ENCODE measurements at places on chromosomes 2 and 18.

DNA sequence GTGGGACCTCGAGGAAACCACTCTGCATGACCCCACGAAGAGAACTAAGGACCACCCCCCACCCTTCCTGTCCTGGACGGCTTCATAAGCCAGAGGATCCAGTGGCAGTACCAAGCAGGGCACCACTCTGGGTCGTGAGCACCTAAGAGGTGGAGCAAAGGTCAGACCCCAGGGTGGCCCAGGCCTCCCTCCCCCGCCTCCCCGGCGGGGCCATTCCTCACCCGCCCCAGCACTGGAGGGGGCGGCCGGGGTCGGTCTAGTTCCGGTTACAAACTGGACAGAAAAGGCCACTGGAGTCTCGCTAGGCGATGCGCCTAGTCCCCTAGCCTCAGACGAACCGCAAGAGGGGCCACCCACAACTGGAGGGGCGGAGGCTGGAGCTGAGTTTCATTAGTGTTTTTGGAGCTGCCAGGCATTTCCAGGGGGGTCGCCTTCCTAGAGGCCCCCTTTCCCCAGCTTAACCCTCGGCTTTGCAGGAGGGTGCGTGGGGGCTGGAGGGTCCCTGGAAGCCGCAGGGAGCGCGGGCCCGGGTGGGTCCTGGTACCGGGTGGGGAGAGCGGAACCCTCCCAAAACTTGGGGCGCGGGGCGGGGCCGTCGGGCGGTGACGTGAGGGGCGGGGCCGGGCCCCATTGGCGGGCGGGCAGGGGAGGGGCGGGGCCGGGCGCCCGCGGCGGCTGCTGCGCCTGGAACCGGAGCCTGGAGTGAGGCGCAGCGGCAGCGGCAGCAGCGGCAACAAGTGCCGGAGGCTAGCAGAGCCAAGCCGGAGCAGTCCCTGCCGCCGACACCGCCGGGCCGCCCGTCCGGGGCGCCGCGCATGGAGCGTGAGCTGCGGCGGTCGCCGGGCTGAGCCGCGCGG is at the start of gene B3GNT2:
Gene B3GNT2 (plus strand): TSS at position 695 of the 857 bp plus-strand sequence. CDS start 26,106 bp downstream, outside the sequence.
- peak; percentile 36 for DNase-seq

DNA sequence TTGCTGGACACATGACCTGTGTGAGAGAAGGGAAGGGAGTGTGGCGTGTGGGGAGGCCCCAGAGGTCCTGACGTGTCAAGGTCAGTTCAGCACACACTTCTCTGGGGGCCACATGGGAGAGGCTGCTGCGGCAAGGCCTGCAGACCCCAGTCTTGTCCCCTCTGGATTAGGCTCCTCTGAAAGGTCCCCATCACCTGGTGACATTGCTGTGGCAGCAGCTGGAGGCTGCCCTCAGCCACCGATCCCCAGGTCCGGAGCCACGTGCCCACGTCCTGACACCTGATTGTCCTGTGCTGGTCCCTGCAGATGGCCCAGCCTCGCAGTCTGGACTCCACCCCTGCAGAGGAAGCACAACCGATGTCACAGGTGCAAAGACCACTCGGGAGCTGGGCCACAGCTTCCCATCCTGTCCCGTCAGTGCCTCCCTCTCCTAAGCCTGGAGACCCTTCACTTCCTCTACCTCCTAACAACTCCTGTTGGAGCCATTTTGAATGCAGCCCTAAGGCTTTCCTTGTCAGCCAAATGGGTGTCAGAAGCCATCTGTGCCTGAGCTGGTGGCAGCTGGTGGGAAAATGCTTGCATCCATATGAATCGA is 12.7 kb downstream of the TMEM177 start:
- no peak for DNase-seq

GRCh38 chr18:45930963-45931362 is 36.2 kb downstream of the EPG5 start:
- no peak for DNase-seq

GRCh38 chr2:103991591-103991990 is 862.3 kb upstream of the POU3F3 start:
- peak; percentile 8 for DNase-seq

DNA sequence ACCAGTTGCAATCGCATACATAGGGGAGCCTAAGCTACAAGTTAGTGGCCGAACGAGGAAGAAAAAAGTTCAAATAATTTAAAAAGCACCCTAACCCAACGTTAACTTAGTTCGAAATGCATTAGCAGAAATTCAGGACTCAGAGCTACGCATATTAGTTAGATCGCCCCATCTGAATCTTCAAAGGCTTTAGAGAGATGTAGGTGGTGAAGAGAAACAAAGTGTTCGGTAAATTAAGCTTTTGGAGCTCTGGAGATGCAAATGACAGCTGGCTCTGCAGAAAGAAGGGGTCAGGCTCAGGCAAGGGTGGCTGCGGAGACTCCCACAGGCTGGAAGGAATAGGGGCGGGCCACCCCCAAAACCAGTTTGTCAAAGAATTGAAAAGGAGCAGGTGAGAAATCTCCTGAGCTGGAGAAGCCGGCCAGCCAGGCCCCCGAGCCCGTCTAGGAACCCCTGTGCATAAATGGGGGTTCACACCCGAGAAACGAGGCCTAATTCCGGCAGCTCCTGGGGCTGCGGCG is 621 bp downstream of the TXNL1 start:
- DNase-seq = no peak

GRCh38 chr2:152729844-152730243 is 11.4 kb downstream of the ARL6IP6 start:
- DNase-seq = no peak

DNA sequence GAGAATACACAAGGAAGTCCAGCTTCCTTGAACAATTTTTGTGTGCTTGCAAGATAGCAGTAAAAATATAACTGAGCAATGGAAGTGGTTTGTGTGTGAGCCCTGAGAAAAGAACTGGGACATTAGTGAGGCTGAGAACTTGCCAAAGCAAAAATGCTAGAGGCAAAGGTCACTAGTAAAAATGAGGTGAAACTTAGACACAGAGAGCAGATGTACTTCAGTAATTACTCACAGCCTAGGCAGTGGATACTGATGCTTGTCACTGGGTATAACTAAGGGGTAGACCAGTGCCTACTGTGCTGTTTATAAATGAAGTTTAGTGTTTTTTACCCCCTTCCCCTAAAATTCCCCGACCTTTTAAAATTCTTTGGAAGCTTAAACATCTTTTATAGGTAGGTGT is 450.1 kb downstream of the LPIN1 start:
- DNase-seq = no peak

DNA sequence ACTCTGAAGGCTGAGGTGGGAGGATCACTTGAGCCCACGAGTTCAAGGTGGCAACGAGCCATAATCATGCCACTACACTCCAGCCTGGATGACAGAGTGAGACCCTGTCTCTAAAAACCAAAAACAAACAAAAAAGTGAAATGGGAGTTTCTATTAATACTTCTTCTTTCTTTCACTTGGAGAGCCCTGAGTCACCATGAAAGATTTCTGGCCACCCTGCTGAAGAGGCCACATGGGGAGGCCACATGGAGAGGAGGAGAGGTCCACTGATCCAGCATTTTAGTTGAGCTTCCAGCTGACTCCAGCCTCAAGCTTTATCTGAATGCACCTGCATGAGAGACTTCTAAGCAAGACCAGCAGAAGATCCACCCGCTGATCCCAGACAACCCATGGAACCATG is 74.2 kb upstream of the LAPTM4A start:
- DNase-seq = no peak

DNA sequence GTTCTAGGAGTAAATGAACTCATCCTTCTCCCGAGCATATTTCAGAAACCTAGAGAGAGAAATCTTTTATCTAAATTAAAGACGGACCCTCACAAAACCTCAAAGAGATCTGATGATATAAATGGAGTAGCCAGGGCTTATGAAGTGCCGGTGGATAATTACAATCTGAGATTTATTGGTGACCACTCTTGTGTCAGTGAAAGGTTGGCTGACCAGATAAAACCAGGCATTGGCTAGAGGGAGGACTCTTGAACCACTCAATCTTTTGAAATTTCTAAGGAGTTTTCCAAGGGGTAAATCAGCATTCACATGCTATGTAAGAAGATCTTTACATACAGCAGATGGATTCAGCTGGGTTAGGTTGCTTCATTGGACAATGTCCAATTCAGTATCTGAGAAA is 227.3 kb upstream of the MMADHC start:
- no peak for DNase-seq

DNA sequence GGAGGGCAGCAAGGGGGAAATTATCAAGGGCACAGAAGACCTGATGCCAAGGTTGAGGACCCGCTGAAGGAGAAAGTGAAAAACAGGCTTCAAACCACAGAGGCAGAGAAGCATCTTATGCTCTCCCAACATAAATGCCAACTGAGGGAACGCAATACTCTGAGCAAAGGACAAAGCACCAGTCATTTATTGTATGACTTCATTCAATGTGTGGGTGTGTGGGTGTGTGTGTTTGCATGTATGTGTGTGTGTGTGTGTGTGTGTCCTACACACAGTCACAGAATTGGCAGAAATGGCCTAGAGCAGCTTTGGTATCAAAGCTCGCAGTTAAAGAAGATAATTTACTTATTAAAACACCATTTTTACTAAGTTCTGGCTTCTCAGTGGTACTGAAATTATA is 51.4 kb downstream of the UXS1 start:
- DNase-seq = no peak

- no peak for DNase-seq
Observed at GRCh38 chr18:63273222-63273927, 46.2 kb downstream of the BCL2 start.

GRCh38 chr2:161947836-161948235 is 126.2 kb downstream of the DPP4 start:
- DNase-seq = no peak

- DNase-seq = no peak
Observed at GRCh38 chr18:68499141-68499540, 215.8 kb downstream of the TMX3 start.

DNA sequence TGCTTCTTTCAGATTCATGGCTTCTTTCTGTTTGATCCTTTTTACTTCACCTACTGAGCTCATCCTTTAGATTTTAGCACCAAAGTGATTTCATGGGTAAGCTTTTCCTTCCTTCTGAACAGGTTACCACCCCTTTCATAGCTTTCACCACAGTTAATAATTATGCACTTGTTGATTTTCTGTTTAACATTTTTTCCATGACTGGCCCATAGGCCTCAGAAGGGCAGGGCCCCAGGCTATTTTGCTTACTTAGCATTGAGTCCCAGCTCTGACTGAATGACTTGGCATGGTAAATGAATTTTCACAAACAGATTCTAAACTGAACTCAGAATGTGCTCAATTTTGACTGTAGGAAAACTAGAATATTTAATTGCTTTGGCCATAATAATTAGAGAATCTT is 177.0 kb downstream of the GCA start:
- no peak for DNase-seq

DNA sequence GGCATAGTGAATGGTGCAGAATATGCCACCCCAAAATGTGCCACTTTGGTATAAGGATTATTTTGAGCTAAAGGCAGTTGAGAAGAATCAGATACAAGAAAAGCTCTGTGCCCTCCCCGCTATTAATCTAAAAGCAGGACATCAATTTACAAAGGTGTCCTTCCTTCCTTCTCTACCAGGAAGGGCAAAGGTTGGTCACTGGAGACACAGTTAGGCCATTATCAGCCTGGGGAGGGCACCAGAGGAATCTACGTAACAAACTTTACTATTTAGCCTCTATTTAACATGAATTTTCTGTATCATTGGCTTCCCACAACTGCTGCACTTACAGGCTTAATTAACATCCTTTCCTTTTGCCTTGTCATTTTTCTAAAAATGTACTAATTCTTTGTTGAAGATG is 52.6 kb downstream of the MEP1B start:
- no peak for DNase-seq

DNA sequence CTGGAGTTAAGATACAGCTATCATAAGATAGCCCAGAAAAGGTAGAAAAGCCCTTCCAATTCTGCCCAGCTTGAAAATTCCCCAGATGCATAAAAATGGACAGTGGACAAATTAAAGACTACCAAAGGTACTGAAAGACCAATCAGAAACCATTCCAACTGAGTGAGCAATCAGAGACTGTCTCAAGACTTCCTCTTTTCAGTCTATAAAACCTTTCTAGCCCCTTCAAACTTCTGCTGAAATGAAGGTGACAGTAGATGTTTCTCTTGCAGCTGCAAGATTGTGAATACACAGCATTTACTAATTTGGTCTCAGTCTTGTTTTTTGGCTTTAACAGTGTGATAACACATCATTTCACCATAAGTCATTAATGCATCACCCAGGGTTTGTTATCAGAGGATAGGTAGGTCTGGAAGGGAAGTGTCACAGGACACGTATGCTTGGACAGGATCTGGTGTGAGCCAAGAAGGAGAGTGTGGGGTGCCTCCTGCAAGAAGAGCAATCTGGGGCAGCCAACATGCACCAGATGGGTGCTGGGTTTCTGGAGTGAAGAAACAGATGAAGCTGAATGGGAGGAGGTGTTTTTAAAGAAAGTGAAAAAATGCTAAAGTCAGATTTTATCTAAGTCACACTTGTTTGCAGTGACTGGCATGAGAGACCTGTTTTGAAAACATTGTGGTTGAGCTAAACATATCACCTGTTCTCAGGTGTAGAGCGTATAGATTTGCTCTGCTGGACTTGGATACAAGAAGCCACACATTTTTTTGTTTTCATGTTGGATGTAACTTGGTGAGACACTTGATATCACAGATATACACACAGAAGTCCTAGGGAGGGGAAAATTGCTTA is 75.3 kb upstream of the DDX18 start:
- no peak for DNase-seq

- no peak for DNase-seq
Observed at GRCh38 chr2:117935456-117935855, 78.4 kb downstream of the CCDC93 start.

GRCh38 chr2:84723831-84724230 is 157.1 kb downstream of the TRABD2A start:
- DNase-seq = no peak

GRCh38 chr2:215522237-215522636 is 86.4 kb upstream of the FN1 start:
- peak; percentile 67 for DNase-seq

- DNase-seq = no peak
Observed at GRCh38 chr18:71068338-71068737, 779.5 kb downstream of the SOCS6 start.

- DNase-seq = no peak
Observed at GRCh38 chr2:67277450-67277849, 119.7 kb upstream of the ETAA1 start.

GRCh38 chr2:68429311-68429826 is 37.7 kb downstream of the FBXO48 start:
- DNase-seq = no peak

GRCh38 chr2:212536817-212537725 is 1.5 kb downstream of the ERBB4 start:
- no peak for DNase-seq

DNA sequence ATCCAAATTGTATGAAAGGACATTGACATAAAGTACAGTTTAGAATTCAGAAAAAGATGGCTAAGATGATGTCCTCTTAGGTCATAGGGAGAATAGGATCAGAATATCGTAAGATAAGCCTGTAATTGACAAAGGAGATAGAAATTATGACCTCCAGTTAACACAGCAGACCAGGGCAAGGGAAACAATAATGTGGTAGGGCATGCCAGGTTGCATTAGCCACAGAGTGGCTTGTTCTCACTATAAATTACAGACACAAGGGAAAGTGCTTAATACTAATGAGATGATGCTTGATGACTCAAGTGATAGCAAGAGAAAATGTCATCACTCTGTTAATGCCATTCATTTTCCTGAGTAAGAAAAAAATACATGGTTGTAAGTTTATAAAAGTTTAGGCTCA is 48.9 kb upstream of the LRP1B start:
- no peak for DNase-seq

- DNase-seq = no peak
Observed at GRCh38 chr2:101823347-101823791, 125.9 kb downstream of the MAP4K4 start.

GRCh38 chr18:6546229-6546628 is 131.5 kb upstream of the L3MBTL4 start:
- DNase-seq = peak; percentile 6

GRCh38 chr2:5725794-5726463 is 33.7 kb downstream of the SOX11 start:
- DNase-seq = no peak

GRCh38 chr2:185473838-185474237 is 264.8 kb upstream of the FSIP2 start:
- DNase-seq = no peak
